ENCODE measurements at places on chromosomes 6 and 20.

- DNase-seq = no peak
Observed at GRCh38 chr6:14092316-14092715, 25.3 kb upstream of the CD83 start.

DNA sequence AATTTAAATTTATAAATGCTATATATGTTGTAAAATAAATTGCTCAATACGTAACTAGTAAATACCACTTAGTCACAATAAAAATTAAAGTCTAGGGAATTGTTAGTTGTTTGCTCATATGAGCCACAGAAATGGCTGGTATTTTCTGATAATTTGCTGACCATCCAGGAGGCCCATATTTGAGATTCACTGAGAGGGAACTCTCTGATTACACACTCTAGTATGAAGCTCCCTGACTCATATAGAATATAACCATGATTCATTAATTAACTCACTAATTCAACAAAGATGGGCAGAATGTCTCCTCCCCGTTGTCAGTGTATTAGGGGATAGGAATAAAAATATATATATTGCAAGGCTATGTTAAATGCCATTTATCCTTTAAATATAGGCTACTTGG is 46.6 kb upstream of the TMEM30A start:
- no peak for DNase-seq

GRCh38 chr6:41578217-41579087 is 32.3 kb downstream of the FOXP4 start:
- peak; percentile 4 for DNase-seq

DNA sequence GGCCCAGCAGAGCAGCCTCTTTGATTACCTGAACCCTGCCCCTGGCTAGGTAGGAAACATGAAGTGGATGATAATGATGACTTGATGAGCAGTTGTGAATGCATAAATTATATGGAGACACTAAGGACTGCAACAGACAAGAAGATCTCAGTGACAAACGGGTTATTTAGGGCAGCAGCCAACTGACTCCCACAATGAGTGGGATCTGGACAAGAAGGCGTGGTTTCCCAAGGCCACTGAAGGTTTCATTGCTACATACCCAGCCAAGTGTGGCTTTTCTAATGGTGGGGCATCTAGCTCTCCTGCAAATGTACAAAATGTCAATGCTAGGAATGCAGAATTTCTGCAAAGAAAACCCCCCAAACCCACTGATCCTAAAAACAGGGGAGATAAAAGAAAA is 29.4 kb downstream of the RING1 start:
- DNase-seq = no peak

DNA sequence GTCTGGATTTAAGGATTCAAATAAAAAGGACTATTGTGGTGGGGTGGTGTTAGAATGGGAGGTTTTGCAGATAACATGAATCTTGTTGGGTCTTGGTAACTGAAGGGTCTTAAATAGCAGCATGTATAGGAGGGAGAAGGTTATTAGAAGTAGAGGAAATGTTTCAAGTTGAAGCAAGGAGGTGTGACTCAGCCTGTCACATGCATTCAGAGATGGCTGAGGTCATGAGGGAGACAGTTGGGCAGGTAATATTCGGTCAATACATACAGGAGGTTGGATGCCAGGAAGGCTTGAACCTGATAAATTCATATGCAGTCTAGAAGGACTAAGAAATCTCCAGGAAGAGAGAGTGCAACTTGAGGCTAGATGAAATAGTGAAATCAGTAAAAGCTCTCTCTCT is 6.1 kb downstream of the KLHL31 start:
- peak; percentile 20 for DNase-seq

GRCh38 chr6:112203577-112204349 is 50.6 kb downstream of the LAMA4 start:
- peak; percentile 99 for DNase-seq

DNA sequence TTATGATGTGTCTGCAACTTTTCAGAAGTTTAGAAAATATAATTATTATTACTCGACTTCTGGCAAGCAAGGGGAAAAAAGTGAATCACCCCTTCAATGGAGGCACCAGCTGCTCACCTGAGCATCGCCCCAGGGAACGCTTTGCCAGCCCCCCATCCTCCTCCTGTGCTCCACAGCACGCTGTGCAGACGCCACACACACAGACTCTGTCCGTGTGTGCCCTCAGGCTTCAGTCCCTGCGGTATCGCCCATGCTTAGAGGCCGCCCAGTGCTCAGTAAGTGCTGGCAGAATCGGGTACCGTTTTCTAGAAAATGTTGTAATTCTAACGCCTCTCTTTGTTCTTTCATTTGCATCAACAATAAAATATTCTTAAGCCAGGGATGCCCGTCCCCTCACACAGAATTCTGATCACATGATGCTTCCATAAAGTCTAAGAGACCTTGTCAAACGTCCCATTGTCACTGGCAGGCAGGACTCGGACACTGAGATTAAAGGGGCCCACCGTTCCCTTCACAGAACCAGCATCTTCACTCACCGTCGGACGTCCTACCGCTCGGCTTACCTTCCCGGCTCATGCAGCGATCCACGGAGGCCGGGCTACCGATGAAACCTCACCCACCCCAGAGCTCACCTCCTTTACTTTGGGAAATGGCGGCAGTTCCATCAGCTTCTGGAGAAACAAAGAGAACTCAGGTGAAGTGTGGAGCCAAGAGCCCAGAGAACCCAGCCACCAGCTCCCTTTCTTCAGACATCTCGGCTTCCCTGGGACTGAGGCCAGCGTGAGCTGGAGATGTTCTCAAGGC is 105.5 kb downstream of the DLL1 start:
- no peak for DNase-seq

DNA sequence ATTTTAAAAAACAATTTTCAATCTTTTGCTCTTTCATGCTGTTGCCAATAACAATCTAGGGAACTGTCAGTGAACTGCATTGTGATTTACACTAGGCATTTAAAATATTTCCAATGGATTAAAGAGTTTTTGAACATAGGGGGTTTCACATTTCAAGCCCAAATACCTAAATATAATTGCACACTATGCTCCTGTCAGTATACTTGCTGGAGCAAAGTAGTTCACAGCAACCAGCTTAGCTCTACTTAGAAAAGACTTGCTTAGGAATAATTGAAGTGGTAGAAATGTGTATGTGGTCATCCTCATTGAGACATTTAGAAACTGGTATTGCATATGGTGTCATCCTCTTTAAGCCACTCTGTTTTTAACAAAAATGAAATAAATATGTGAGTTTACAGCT is 41.7 kb upstream of the REV3L start:
- no peak for DNase-seq

- no peak for DNase-seq
Observed at GRCh38 chr6:166933396-166933795, 23.0 kb downstream of the RNASET2 start.

DNA sequence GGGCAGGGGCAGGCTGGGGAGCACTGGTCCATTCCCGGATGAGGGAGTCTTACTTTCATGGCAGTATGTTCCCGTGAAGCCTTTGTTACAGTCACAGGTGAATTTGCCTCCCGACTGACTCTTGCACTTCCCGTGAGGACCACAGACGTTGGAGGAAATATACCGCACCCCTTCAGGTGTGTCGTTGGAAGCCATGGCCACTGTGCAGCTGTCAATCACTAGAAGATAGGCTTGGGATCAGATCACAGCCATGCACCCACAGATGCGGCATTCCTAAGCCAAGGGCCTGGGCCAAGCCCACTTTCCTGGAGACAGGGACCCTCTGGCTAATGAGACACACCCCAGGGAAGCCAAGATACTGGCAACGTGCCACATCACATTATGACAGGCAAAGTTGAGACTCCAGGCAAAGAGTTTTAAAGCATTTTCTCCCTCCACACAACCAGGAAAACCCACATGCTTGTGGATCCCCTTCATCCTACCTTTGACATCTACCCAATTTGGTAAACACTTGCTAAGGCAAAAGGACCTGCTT is 26.8 kb downstream of the JAG1 start:
- DNase-seq = no peak

- no peak for DNase-seq
Observed at GRCh38 chr20:55964790-55965189, 40.5 kb downstream of the CBLN4 start.

- no peak for DNase-seq
Observed at GRCh38 chr6:104955927-104956730, 778 bp upstream of the LIN28B start.

- DNase-seq = no peak
Observed at GRCh38 chr6:16493112-16493511, 254.7 kb downstream of the GMPR start.

GRCh38 chr6:134230940-134231339 is 87.0 kb downstream of the SGK1 start:
- DNase-seq = no peak

GRCh38 chr6:137806914-137807682 is 60.0 kb upstream of the TNFAIP3 start:
- no peak for DNase-seq

GRCh38 chr6:132952031-132952867 is 137.9 kb downstream of the RPS12 start:
- DNase-seq = no peak
